ENCODE measurements at places on chromosomes 4 and X. TPM values are rescaled to one million over a fixed set of nuclear protein-coding genes. Genes with fewer than 3 reads are reported as not detected.

DNA sequence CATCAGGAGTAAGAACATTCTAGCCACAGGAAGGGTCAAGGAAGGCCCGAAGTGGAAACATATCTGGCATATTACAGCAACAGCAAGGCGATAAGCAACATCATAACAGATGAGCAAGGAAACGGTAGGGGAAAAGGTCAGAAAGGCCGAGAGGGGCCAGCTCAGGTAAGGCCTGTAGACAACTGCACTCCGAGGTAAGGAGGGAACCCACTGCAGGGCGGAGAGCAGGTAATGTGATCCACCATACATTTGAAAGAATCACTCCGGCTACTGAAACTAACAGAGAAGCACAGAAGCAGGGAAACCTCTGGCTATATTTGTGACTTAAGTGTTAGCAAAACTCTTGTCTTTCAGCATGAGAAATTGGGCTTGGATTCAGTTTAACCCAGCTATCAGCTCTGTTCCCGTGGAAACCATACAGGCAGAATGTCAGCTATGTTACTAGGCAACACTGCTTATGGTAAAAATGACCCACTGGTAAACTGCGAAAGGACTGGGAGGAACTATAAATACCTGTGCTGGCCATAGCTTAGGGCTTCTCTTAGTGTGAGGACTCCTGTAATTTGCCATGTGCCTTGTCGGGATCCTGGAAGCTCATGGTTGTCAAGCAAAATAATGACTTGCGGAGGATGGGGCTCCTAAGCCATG lies 31.0 kb downstream of the FRYL start:
- no peak for DNase-seq

DNA sequence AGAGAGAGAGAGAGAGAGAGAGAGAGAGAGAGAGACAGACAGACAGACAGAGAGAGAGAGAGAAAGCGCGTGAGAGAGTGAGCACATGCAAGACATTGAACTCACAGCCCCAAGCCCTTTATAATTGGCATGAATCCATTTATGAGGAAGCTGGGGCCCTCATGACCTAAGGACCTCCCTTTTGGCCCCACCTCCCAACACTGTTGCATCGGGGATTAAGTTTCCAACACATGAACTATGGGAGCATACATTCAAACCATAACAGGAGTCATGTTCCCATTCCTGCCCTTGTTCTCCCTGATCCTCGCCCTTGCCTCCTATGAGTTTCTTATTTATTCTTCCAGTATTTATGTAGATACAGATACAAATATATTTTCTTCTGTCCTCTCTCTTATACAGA lies 269.8 kb upstream of the ARX start:
- no peak for DNase-seq

USP17L27 gene
- total RNA-seq, result not detected

FOXR2 gene
- total RNA-seq, result 0.07 TPM
